ENCODE measurements at places on chromosomes 5 and 9. TPM values are rescaled to one million over a fixed set of nuclear protein-coding genes. Genes with fewer than 3 reads are reported as not detected.
A peak's percentile ranks its signal among the peaks of the same experiment; 100 is the strongest.

DNA sequence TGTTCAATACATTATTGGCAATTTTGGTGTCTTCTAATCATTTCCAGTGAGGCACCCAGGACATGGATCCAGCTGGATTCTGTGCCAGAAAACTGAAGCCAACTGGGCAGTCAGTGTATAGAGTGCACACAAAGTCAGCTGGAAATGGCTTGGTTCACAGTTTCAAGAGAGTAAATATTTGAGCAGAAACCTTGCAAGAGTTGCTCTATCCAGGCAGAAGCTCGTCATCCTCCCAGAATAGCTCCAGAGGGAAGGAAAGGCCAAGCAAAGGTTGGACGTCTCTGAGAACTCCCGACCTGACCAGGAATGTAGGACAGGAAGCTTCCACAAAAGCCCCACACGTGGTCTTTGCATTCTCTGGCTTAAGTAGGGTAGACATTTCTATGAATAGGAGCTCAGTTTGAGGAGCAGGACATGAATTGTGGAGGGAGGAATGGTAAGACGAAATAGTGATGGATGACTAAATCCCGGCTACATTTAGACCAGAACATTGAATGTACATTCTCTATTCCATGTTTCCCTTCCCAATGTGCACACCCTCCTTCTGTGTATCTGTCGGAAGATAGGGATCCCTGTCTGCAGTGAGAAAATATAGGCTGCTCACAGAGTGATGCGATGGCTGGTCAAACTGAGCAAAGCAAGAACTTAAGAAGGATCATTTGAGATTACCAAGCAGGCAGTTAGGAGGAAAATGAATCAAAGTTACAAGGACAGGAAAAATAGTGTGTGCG is 72.7 kb upstream of the FCN2 start:
- no peak overlapping the region for H3K4me3 ChIP-seq
- DNase-seq, result no peak
- peaks cover 28% of the 10 kb centered on the region for H3K4me1 ChIP-seq
- H3K27me3 ChIP-seq, result no peaks in the 10 kb centered on the region

Gene PROB1
- total RNA-seq, result 3.2 TPM

DNA sequence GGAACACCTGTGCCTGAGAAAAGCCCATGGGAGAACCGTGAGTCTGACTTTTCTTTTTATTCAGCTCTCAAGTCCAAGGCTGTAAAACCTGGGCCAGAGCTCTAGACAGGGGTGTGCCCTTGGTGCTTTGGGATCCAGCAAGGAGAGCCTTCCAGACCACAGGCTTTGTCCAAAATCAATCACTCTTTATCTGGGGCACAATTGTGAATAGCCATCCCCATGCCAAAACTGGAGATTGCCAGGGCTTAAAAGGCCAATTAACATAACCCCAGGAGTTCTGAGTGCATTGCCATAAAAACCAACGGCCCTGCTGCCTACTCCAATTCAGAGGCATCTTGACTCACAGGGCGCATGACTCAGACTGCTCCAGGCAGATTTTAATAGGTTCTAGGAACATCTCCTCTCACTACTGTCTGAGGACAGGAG is 391.8 kb downstream of the ARHGEF28 start:
- no peak overlapping the region for H3K27ac ChIP-seq
- no peaks in the 10 kb centered on the region for H3K36me3 ChIP-seq
- H3K27me3 ChIP-seq, result no peaks in the 10 kb centered on the region
- no peak overlapping the region for H3K4me3 ChIP-seq

DNA sequence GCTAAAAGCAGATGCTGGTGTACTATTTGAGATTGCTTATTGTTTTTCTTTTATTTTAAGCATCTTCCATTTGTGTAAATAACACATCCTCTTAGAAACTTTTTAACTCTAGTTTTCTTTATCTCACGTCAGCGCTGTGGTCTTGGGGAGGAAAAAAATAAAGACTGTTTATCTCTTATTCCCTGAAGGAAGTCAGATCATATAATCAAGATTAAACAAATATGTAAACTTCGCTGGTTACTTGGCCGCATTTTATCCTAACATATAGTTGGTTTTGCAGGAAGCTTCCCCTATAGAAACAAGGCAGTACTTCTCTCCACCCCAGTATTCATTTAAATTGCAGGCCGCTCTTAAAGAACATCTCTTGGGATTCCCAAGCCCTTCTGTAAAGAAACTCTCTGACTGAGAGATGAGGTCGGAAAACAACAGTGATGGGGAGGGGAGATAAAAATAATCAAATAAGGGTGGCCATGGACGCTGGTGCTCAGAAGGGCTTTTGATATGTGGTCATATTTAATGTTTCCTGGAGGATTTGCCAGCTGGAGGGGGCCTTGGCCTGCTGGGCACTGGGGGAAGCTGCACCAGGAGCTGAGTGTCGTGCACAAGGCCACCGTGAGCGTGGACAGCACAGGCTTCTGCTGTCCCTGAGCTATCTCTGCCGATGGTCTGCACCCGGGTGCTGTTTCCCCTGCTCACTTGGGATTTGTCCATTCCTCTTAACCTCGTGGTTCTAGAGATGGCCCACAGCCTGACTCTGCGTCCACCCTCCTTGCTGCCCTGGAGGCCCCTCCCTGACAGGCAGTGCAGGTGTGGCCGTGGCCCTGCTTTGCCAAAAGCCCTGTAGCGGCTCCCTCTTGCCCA is 23.8 kb downstream of the NEURL1B start:
- no peak overlapping the region for H3K4me3 ChIP-seq
- H3K36me3 ChIP-seq, result no peaks in the 10 kb centered on the region
- H3K4me1 ChIP-seq, result peaks cover 8% of the 10 kb centered on the region
- DNase-seq, result no peak

- DNase-seq, result no peak
- H3K4me3 ChIP-seq, result no peak overlapping the region
- no peaks in the 10 kb centered on the region for H3K27me3 ChIP-seq
- peaks cover 4% of the 10 kb centered on the region for H3K4me1 ChIP-seq
Measured at GRCh38 chr9:70435948-70436347, 21.5 kb upstream of the KLF9 start.

Gene HIGD2A
- 108 TPM for total RNA-seq

DNA sequence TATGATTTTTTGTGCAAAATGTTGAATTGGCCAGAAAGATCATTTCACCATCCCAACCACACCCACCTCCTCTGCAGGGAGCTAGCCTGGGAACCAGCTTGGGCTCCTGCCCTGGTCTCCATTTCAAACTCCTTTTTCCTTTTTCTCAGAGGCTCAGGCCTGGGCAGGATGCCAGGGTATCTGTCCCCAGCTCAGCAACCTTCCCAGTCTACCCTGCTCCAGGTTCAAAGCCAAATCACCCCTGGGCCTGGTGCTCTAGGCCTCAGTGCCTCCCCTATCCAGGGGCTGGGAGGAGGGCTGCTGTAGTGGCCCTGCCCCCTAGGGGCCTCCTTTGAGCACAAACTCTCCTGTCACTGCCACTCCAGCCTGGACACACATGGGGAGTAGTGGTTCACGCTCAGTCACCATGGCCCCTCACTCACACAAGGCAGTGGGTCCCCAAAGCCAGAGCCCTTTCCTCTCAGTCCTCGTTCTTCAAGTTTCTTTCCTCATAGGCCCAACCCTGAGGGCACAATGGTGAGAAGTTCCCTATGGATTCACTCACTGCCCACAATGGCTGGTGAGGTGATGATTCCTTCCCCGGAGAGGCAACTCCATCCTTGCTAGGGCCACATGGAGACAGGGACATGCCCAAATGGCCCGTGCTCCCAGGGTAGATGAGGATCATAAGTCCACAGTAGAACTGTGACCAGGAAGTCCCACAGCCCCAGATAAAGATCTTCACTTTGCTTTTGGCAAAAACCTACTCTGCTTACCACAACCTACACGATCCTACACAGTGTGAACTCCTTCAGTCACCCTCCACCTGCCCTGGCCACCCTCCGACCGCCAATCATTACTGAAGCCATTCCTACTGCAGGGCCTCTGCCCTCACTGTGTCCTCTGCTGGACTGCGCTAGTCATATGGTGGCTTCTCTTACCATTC is 1.6 kb upstream of the ST6GALNAC4 start:
- no peak overlapping the region for H3K27ac ChIP-seq
- peaks cover 11% of the 10 kb centered on the region for H3K27me3 ChIP-seq
- DNase-seq, result peak; percentile 55
- H3K4me1 ChIP-seq, result peaks cover 19% of the 10 kb centered on the region

Gene TAF1L
- 0.02 TPM for total RNA-seq
